ENCODE measurements at places on chromosomes 3 and 15.

DNA sequence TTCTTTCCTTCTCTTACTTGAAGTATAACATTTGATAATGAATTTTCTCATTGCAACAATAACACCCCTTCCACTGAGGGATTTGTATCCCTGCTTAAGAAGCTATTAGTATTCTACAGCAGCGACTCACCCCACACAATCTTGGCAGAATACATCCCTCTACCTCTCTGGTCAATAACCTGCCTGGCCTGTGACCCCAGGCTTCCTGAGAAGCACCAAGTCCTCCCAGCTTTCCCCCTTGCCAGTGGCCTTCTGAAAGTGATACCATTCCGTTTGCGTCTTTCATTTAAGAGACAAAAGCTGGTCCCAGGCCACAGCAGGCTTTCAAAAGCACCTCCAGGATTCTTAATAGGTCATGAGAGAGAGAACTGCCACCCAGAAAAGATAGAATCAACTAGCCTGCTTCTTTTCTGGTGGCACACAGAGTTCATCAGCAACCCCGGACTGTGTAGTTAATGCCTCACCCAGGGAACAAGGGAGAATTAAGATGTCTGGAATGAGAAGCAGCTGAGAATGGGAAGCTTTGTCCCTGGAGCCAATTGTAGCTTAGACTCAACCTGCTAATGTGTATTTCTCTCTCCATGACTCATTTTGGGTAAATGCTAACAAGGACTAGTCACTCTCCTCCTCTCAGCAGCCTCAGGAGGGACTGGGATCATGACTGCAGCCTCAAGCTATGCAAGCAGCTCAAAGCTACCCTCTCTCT, 101.0 kb upstream of the CPNE4 start:
- DNase-seq = no peak

- no peak for DNase-seq
Observed at GRCh38 chr3:127822041-127822681, at the start of gene MGLL. Gene MGLL, minus strand, starts transcription at chr3:127822515. Its CDS starts 197 bp downstream, at chr3:127822318.

DNA sequence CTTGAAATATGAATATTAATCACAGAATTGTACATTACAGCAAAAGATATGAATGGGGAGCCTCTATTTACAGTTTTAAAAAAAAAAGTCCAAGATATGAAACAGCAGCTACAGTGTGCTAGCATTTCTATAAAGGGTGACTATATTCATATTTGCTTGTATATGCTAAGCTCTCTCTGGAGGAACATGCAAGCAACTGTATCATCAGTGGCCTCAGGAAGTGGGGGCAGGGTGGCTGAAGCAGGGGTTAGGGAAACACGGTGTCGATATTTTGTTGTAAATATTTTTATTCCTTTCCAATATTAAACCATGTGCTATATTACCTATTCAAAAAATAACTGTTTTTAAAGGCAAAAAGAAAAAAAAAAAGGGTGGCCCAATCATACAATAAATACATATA, 2.3 kb downstream of the UACA start:
- DNase-seq = no peak

- DNase-seq = no peak
Observed at GRCh38 chr15:59830098-59830497, 141.0 kb upstream of the BNIP2 start.

DNA sequence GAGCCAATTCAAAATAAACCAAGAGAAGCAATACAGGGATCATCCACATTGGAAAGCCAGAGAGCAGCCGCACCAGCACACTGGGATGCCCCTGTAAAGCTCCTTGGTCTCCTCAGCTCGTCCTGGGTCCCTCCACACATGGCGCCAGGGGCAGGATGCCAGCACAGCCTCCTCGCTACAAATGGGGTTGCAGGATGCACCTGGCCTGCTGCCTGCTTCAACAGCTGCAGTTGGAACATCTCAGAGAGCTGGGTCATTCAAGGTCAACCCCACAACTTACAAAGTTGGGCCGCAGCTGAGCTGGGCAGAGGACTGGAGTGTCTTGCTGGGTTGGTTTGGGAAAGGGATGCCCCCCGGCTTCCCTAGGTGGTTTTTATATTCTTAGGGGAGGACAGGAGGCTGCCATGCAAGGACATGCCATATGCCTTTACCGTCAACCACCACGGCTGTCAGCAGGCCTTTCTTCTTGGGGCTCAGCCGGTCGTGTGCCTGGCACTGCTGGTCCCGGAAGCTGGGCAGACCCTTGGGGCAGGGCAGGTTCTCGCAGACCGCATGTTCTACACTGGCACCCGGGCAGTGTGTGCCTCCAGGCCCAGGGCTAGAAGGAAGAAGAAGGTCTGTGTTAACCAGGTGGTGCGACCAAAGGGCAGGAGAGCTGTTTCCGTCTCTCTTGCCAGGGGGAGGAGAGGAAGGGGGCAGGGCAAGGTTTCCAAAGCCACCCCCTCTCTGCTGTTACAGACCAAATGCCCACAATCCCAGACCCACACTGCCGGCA, 225.2 kb downstream of the ADAMTS17 start:
- no peak for DNase-seq

GRCh38 chr15:31292391-31293015, 34.1 kb upstream of the KLF13 start:
- no peak for DNase-seq

DNA sequence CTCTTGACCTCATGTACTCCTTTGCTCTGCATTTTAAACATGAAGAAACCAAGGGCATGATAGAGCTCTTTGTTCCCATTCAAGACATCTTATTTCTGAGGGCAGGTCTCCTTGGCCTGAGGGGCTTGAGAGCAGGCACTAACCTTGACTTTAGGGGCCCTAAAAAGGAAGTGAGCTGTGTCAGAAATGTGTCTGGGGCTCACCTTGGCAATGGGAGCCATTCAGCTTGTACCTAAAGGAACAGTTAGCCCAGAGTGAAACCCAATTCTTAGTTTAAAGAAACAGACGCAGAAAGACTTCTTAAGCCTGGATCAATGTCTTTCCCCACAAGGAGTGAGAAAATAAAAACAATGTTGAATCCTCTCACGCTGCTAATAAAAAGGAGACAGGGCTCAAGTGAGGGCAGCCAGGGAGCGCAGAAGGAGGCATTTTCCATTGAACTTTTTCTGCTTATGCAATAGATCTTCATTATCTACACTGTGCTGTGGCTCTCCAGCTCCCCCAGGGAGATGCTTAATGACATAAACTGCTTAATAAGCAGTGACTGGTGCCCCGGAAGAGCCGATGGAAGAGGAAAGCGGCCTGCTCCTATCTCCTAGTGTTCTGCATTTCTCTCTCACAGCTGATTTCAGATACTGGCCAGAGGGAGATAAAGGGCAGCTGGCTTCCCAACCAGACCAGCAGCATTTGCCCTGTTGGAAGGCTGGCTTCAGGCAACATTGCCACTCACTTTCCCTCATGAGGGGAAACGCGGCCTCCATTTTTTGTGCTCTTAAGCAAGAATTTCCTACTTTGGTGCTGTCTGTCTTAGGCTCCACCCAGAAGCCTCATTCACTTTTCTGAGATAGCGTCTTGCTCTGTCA, 152.0 kb downstream of the OPA1 start:
- DNase-seq = no peak

Measured in GM18507 (cell line).